ENCODE measurements at places on chromosomes 13 and 19. TPM values are rescaled to one million over a fixed set of nuclear protein-coding genes. Genes with fewer than 3 reads are reported as not detected.

GRCh38 chr19:13228561-13228960 is 78.3 kb downstream of the IER2 start:
- no peaks in the 10 kb centered on the region for H3K36me3 ChIP-seq
- peaks cover 7% of the 10 kb centered on the region for H3K27me3 ChIP-seq
- H3K4me3 ChIP-seq: no peak overlapping the region
- no peak overlapping the region for H3K27ac ChIP-seq

Gene ATP8B3
- total RNA-seq: 0.35 TPM

GRCh38 chr19:19260417-19261214 is 12.5 kb downstream of the TM6SF2 start:
- H3K27me3 ChIP-seq: peaks cover 40% of the 10 kb centered on the region
- no peak overlapping the region for H3K27ac ChIP-seq

- no peak overlapping the region for H3K27ac ChIP-seq
- H3K36me3 ChIP-seq: no peaks in the 10 kb centered on the region
- H3K27me3 ChIP-seq: no peaks in the 10 kb centered on the region
- H3K4me1 ChIP-seq: no peaks in the 10 kb centered on the region
- no peak overlapping the region for H3K4me3 ChIP-seq
- DNase-seq: no peak
Observed at GRCh38 chr13:55410398-55411330, 1730.1 kb upstream of the PRR20A start.

DNA sequence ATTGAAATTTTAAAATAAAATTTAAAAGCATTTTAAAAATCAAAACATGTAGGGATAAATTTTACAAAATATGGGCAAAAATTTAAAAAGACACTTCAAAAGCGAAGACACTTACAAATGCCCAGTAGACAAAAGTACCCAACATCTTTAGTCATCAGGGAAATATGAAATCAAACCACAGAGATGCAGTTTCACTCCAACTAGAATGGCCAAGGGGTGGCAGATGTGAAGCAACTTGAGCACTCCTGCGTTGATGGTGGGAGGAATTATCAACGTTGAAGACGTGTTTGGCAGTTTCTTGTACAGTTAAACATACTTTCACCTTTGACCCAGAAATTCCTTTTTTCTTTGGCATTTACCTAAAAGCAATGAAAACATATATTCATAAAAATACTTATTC is 518.0 kb upstream of the SGCG start:
- H3K27ac ChIP-seq: no peak overlapping the region
- no peak for DNase-seq
- no peaks in the 10 kb centered on the region for H3K36me3 ChIP-seq
- H3K4me3 ChIP-seq: no peak overlapping the region

Gene KASH5
- not detected for total RNA-seq
